Stimulated activated CD4-positive, alpha-beta T cell treated with anti-CD3 and anti-CD28 coated beads, TNF-alpha, amount 100 ng/mL, for 4 hours (primary cell): ENCODE measurements at places on chromosomes 3 and 15.

- DNase-seq = no peak
Observed at GRCh38 chr15:68330901-68331300, 53.4 kb downstream of the FEM1B start.

- DNase-seq = no peak
Observed at GRCh38 chr3:34463414-34463813, 665.0 kb downstream of the PDCD6IP start.

DNA sequence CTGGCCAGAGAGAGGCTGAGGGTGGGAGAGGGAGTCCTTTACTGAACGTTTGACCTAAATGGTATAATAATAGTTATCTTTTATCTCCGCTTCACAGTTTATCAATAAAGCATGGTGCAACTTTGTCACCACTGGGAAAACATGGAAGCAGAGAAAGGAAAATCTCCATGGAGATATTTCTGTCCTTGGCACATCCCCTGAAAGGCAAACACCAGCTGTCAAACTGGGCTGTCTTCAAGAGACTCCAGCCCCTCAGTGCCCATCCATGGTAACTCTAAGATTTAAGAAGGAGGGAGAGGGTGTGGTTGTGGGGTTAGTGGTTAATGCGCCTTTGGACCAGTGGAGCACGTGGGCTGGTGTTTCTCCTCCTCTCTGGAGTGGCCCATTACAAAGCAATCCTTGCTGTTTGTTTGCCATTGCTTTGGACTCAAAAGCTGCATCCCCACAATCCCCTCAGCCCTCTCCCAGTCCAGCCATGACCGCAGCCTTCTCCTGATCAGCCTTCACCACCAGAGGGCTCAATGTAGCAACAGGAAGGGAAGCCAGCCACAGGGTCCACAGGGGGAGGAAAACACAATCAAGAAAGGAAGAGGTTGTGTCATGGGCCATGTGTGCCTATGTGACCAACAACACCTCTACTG lies 38.2 kb upstream of the FAM174B start:
- no peak for DNase-seq

- DNase-seq = no peak
Observed at GRCh38 chr3:129989414-129989813, 14.9 kb downstream of the TRH start.

DNA sequence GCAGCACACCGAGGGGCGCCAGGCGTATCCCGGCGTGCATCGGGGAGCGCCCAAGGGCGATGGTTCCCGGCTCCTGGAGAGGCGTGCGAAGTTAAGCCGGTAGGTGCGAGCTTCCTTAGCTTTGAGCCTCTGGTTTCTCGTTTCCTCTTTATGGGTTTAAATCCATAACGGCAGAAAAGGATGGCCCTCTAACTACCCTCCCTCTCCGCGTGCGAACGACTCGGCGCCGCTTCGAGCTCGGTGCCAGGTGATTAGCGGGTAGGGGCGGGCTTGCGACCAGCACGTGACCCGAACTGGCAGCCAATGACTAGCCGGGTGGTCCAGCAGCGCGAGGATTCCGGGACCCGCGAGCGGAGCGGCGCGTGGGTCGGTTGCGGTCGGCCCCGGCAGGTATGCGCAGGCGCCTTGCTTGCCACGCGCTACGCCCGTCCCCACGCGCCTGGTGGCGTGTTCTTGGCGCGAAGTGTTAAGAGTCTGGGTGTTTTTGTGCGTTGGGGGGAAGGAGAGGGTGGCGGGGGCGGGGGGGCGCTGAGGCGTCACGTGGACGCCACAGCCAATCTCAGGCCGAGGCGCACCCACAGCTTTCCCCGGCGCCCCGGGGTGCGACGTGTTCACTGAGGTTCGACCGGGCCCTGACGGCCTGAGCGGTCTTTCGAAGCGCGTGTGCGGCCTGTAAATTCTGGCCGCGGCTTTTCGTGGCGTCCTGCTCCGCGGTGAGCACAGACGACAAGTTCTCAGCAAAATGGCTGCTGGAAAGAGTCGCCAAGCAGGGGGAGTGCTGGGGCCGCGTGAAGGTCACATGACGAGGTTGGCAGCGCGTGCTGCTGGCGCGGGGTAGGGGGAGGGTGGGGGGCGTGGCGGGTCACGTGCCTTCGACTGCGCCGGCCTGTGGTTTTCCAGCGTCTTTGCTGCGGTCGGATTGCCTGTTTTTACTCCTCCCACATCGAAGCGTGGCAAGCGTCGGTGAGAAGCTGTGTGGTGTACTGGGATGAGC lies 38.7 kb upstream of the MGA start:
- peak; percentile 60 for DNase-seq

DNA sequence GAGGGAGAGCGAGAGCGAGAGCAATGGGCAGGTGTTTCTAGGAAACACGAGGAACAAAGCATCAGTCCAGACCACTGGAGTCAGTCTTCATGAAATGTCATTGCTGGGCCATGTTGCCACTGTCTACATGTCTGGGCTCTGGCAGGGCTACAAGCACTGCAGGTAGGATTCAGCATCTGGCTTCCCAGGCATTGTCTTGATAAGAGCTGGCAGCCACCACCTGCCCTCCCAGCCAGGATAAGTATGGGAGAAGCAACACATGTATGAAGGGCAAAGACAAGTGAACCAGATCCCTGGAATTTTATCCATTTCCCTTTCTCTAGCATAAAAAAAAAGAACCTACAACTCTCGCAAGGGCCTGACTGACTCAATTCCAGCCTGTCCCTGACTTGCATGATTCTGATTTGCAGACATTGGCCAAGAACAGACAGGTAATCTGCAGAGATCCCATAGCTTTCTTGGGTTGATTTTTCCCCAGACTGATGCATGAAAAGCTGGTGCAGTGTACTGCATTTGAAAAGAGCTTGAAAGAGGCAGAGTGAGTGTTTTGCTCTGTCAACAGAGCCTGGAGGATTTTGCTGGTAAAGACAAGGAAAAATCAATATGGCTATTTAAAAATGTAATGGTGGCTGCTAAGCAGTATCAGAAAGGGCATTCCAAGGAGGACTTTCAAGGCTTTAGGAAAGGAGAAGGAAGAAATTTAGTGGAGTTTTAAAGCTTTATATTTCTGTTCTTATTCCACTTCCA lies 157.2 kb upstream of the MYRIP start:
- DNase-seq = no peak

DNA sequence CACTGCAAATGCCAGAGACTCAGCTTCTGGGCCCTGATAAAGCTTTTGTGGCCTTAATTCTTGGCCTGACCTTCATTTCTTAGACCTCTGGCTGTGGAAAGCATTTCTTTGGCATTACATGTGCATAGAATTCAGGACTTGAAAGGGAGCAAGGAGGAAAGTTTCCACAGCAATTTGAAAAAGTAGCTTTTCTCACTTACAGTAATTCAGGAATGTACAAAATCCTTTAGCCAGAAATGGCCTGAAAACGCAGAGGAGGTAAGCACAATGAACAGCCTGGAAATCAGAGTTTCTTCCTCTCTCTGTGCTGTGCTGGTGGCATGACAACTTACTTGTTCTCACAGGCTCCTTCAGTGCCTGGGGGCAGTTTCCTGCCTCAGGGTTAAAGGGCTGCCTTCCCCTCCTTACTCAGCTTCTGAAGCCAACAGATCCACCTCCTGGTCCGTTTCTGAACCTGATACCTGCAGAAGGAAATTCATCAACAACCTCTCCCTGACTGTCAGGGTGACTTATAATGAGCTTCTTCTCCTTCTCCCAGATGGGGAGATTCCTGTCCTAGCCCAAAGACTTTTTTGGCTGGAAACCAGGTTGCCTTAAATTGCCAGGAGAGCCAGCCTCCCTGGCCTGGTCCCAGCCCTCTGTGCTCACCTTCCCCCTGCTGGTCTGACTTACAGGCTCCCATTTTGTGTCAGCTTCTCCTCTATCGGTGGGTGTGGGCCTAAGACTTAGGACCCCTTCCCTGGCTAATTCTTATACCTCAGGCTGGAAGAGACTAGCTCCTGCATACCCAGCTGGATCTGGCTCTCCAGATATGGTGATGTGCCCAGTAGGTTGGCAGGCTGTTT lies 102.3 kb downstream of the MYRIP start:
- DNase-seq = no peak

DNA sequence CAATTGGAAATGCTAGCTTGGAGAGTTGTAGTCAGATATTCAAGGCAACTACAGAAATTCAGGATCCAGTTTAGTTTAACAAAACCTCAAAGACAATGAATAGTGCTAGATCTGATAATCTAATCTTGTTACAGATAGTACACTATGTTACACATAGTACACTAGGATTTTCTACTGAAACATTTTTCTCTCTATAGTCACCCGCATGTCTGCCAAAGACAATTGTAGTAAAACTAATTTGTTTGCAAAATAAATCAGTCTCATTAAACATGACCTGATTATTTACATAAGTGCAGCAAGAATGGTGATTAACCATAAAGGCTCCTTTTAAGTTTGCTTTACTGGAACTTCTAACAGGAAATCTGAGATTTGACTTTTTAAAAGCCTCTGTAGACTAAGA lies 52.0 kb downstream of the ILDR1 start:
- no peak for DNase-seq

GRCh38 chr3:187669675-187670504 lies at the start of gene SST:
TSS of gene SST (minus strand) at chr3:187670394. CDS start at chr3:187670291, 103 bp downstream.
- no peak for DNase-seq

GRCh38 chr3:21826416-21826815 lies 75.4 kb upstream of the ZNF385D start:
- DNase-seq = no peak

DNA sequence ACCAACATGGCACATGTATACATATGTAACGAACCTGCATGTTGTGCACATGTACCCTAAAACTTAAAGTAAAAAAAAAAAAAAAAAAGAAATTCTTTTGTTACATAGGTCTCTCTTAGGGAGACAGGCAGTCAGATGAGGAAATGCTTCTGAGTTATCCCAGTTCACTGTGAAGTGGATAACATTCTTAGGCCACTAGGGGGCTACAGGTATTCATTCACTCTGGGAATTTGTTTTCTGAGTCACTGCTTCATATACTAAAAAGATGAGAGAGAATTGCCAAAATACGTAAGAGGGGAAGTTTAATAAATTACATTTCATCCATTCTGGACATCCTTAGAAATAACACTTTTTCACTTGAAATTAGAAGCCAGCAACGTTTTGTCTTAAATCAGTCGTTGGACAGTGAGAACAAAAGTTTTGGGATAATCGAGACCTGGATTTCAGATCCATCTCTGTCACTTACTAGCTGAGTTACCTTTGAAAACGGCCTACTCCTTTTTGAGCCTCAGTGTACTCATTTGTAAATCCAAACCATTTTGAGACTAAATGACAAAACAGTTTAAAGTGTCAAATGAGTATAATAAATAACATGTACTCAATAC lies 738.4 kb upstream of the ALCAM start:
- DNase-seq = no peak

GRCh38 chr15:51973220-51973619 lies 1.6 kb upstream of the LEO1 start:
- no peak for DNase-seq

DNA sequence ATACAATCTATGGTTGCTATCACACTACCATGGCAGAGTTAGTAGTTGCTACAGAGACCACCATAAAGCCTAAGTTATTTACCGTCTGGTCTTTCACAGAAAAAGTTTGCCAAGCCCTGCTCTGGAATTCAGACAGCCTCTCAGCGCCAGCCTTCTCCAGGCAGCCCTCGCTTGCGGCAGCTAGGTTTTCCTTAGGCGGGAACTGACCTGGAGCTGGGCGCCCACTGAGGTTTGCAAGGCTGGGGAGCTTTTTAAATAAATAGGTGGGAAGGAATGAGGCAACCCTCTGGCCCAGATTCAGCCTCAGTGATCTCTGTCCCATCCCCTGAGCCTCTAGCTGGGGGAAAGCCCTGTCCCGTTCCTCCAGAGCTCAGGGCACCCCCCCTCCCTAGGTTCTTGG lies 1.2 kb downstream of the CTSH start:
- no peak for DNase-seq

- DNase-seq = no peak
Observed at GRCh38 chr3:31294430-31295149, 238.1 kb upstream of the STT3B start.

DNA sequence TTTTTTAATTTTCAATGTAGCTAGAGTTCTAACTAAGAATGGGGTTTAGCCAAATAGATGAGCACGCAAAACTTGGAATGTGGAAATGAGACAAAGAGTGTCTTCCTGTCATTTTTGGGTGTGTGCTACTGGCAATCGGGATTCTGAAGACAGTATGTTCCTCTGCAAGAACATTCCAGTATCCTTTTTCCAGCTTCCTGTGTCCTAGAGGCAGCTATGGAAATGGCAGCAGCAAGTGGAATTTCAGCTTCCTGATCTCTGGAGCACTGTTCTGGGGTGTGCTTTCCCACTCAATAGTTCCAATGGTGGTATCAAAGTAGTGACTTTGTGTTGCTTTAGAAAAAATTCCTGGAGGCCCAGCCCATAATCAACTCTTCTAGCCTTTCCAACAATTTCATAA lies 642.9 kb upstream of the KCNMB2 start:
- DNase-seq = no peak

- DNase-seq = no peak
Observed at GRCh38 chr3:52498137-52499054, 3.3 kb downstream of the STAB1 start.

GRCh38 chr15:89195836-89196235 lies 25.5 kb downstream of the RLBP1 start:
- no peak for DNase-seq

DNA sequence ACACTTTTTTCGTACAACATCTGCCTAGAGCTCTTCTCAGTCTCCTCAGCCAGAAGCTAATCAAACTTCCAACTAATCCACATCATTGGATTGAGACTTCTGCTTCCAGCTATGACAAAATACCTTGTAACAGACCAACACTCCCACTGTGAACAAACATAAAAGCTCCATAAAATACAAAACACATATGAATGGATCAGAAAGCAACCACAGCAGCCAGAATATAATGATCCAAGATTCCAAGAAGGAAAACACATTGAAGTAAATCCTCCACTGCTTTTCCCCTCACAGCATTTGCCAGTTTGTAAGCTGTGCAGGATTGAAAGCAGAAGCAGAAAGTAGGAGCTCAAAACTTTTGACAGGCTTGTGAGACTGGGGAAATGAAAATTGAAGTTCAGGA lies 863.2 kb downstream of the TUSC7 start:
- no peak for DNase-seq

- no peak for DNase-seq
Observed at GRCh38 chr3:112364291-112364690, 31.3 kb downstream of the CD200 start.

DNA sequence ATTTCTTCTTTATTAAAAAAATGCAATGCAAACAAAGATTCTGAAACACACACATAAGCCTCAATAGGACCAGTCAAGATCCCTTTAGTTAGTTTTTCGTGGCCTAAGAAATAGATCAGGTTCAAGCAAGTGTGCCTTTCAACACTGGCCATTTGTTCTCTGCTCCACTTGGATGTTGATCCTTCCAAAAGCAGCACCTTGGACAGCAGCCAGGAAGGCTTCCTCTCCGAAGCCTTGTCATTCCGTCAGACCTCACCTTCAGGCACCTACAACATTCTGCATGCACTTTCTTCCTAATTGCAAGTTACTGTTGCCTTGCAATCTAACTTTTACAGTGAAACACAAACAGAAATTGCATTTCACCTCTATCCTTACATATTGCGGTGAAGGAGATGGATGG lies 155.9 kb upstream of the FEZF2 start:
- no peak for DNase-seq

GRCh38 chr15:31296219-31296645 lies 30.4 kb upstream of the KLF13 start:
- no peak for DNase-seq

- peak; percentile 80 for DNase-seq
Observed at GRCh38 chr3:46065294-46065705, 38.0 kb upstream of the XCR1 start.
